ENCODE measurements at places on chromosomes 7 and 10.
A peak's percentile ranks its signal among the peaks of the same experiment; 100 is the strongest.

GRCh38 chr10:117204316-117204715, 7.0 kb downstream of the KCNK18 start:
- no peak for DNase-seq

GRCh38 chr7:43119371-43120075, 7.1 kb downstream of the HECW1 start:
- no peak for DNase-seq

- DNase-seq = no peak
Observed at GRCh38 chr10:69878038-69878437, 76.3 kb downstream of the COL13A1 start.

GRCh38 chr10:133565441-133566294, at the start of gene SYCE1:
Gene SYCE1, minus strand, starts transcription at chr10:133565583. Its CDS starts 54 bp downstream, at chr10:133565529.
- DNase-seq = no peak

DNA sequence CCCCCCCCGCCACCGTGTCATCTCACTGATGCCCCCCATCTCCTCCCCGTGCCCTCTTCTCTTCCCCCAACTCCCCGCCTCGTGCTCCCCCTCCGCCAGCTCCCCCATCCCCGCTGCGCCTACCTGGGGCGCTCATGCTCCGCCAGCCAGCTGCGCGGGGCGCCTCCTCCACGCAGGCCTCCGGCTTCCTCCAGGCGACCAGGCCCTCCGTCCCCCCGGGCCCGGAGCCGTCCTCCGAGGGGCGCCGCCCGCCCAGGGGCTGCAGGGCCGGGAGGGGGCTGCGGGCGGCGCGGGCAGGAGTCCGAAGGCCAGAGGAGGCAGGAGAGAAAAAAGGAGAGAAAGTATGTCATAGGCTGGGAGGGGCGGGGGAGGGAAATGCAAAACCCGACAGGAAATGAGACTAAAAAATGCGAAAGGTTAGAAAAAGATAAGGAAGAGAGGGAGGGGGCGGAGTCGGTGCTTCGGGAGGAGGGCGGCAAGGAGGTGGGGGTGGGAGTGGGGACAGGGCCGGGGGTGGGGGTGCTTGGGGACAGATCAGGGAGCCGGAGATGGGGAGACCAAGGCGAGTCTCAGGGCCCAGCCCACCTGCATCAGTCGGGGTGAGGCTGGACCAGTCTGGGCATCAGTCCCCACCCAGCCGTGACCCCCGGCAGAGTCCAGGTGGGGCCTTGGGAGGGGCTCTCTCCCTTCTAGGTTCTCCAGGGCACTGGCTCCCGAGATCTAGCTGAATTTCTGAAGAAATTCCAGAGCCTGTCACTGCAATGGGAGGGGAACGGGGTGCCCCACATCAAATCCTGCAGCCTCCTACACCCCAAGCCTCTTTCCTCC, at the start of gene CARD11:
Gene CARD11 (minus strand): TSS at position 324 of the 828 bp plus-strand sequence. CDS start 85,361 bp downstream, outside the sequence.
- no peak for DNase-seq

DNA sequence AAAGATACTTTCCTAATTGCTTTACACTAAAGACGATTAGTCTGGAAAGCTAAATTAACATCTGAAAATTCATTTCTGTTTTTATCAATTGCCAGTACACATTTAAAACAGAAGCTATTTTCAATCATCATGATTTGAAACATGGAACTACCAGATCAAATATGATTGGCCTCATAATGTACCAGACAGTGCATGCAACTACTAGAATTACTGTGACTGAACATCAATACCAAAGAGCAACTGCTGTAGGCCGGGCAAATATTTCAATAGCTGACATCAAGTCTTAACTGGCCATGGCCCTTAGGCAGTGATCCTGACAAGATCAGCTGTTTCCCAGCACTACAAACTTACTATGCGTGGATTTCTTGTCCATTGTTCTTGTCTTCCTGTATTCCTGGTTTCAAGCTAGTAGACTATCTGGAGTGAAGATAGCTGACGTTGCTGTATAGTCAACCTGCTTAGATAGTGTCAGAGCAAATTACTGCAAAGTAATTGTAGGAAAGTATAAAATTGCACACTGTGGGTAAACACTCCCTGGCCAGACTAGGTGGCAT, 21.7 kb upstream of the WNT16 start:
- DNase-seq = no peak

DNA sequence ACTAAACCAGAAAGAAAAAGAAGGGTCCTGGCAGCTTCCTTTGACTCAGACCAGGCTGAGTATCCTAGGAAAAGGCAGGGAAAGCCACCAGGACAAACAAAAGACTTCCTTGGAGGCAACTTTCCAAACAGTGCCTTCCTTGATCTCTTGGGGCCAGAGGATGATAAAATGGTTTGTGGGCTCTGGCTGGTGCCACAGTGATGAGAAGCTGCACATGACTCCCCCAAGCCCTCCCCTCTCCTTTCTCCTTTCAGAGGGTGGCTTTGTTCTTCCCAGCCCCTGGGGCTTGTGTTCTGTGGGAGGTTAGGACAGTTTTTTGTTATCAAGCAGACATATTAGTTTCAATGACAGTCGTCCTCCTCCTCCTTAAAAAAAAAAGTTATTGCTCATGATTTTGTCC, 183.2 kb downstream of the SEM1 start:
- no peak for DNase-seq

DNA sequence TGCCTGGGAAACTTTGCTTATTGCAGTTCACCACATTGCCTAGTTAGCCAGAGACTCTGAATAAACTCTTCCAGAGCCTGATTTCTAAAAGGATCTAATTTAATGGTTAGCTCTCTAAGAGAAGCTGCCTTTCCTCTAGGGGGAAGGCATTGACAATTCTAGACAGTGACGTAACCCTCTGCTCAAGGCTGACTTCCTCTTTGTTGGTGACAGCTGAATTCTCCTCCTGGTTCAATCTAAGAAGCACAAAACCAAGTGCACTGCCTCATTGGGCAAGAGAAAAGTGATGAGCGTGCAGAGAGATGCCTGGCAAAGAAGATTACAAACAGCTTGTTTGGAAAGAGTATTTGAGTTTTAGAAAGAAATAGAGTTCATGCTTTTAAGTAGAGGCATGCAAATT, 102.7 kb downstream of the MACC1 start:
- peak; percentile 4 for DNase-seq

GRCh38 chr10:16929069-16929468, 111.8 kb upstream of the RSU1 start:
- DNase-seq = no peak

DNA sequence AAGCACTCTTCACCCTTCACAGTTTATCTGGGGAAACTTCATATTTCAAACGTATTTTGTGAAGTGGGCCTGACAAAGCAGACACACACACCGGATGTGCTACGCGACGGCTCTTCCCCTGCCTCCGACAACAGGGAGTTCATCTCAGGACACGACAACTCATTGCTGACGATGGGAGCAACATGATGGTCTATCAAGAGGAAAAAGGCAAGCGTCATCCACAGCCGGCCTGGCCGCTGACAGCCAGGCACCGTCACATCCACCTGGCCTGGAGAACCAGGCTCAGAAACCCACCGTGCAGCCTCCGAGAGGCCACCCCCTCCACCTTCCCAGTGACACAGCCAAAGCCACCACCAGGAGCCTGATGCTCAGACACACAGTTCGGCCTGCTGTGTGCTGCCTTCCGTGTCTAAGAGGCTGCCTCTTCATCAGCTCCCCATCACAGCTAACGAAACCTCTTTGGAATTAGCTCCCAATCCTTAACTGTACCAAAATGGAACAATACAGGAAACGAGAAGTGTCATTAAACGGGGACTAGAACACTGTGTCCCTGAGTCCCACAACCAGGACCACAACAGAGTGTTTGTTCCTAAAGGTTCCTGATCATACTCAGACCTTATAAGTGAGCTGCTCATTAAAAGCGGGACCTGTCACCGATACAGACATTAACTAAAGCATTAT, 76.7 kb downstream of the SFMBT2 start:
- DNase-seq = no peak

- no peak for DNase-seq
Observed at GRCh38 chr10:73865459-73866442, 8.6 kb downstream of the CAMK2G start.

DNA sequence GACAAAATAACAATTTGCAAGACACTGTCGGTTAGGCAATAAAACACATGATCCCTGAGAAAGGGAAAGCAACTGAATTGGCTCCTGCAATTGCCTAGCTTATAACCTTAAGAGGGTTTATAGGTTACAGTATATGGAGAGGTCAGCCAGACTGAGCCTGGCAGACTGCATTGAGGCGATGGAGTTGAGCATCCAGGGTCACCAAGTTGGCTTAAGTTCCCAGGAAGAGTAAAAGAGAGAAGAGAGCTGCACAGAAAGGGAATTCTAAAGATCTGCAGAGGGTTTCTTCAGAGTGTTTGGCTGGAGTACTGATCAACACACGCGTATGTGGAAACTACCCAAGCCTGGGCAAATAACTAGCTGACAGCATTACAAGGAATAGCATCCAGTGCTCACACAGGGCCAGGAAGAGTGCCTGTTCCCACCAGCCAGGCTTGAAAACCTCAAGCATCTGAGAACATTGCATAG, 11.2 kb downstream of the ANKMY2 start:
- DNase-seq = no peak

DNA sequence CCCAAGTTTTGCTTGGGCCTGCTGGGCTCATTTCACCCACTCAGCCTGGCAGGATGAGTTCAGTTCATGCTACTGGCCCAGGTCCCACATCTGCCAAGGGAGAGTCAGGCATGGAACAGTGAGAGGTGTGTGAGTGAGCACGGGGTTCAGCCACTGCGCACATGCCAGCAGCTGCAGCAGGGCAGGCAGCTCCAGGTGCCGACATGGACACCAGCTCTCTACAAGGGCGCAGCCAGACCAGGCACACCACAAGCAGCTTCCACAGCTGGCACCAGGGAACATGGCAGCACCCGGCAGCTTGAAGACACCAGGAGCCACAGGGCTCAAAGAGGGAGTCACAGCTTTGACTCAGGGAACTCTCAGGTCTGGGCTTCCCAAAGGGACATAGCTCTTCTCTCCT, 938.0 kb downstream of the SORCS3 start:
- no peak for DNase-seq

DNA sequence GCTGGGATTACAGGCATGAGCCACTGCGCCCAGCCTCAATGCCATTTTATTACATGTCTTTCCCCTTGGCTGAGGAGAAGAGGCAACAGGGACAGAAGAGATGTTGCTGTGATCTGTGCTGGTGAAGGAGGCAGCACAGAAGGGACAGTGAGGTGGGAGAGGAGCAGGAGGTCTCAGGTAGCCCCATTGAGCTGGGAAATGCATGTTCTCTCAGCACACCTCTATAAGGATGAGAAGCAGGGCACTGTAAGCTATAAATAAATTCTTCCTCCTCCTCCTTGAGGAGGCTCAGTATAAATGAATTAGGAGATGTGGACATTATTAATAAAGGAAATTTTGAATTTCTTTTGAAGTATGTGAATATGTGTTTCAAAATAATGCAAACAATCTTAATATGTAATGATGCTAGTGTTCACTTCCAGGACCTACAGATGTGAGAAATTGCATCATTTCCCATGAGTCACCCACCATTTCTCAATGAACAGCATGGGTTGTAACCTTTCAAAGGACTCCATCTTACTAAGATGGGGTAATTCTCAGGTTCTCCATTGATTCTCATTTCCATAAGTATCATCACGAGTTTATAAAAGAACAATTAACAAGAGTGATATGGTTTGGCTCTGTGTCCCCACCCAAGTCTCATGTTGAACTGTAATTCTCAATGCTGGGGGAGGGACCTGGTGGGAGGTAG, 88.9 kb upstream of the ODAD2 start:
- DNase-seq = peak; percentile 10

DNA sequence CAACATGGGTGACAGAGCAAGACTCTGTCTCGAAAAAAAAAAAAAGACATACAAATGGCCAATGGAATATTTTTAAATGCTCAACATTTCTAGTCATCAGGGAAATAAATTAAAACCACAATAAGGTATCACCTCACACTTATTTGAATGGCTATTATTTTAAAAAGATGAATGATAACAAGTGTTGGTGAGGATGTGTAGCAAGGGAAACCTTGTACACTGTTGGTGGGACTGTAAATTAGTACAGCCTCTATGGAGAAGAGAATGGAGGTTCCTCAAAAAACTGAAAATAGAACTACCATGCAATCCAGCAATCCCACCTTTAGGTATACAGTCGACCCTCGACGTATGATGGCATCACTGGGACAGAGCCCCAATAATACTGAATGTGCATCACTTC, 65.4 kb upstream of the DIP2C start:
- DNase-seq = no peak

GRCh38 chr10:46311501-46311951, 24.7 kb downstream of the ANTXRL start:
- DNase-seq = no peak

GRCh38 chr10:118754229-118754555, 578 bp downstream of the CACUL1 start:
- DNase-seq = no peak

GRCh38 chr10:641149-642010, 48.1 kb downstream of the DIP2C start:
- no peak for DNase-seq

DNA sequence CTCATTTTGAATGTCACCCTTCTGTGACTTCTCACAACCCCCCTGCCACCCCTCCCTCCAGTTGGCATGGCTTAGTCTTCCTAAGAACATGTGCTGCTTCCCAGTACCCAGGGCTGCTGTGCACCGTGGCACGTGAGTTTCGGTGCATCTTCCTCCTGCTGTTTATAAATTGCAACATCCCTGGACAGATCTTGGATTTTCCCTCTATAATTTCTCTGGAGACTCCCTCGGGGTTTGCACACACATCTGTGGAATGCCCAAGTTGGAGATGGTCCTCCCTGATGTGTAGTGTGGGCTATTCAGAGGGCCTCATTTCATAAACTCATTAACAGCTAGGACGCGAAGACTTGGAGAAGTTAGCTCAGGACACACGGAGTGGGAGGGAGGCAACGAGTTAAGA, 52.9 kb downstream of the IKZF1 start:
- no peak for DNase-seq

GRCh38 chr7:102814025-102814471, 65.2 kb downstream of the FAM185A start:
- DNase-seq = no peak

DNA sequence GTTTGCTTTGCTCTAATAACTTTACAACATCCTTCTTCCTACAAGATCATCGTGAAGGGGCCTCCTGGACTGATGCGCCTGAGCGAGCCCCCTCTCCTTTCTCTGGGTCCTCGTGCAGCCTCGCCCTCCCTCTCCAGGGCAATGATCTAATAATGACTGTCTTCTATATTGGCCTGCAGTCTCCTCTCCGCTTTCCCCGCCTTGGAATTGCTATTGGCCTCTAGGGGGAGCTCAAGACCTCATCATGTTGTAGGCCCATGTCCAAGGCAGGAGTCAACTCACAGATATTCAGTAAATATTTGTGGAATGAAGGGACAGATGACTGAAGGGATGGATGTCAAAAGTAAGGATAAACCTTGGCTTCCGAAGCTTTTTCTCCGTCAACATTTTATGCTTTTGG, 1180.3 kb downstream of the TYW1 start:
- peak; percentile 84 for DNase-seq

Data from A549 (cell line).